Central memory CD8-positive, alpha-beta T cell (primary cell): ENCODE measurements at places on chromosomes 6 and 20.

- no peak for DNase-seq
Observed at GRCh38 chr6:152049502-152049901, 242.0 kb downstream of the ESR1 start.

- no peak for DNase-seq
Observed at GRCh38 chr6:78947529-78947928, 80.2 kb downstream of the IRAK1BP1 start.

DNA sequence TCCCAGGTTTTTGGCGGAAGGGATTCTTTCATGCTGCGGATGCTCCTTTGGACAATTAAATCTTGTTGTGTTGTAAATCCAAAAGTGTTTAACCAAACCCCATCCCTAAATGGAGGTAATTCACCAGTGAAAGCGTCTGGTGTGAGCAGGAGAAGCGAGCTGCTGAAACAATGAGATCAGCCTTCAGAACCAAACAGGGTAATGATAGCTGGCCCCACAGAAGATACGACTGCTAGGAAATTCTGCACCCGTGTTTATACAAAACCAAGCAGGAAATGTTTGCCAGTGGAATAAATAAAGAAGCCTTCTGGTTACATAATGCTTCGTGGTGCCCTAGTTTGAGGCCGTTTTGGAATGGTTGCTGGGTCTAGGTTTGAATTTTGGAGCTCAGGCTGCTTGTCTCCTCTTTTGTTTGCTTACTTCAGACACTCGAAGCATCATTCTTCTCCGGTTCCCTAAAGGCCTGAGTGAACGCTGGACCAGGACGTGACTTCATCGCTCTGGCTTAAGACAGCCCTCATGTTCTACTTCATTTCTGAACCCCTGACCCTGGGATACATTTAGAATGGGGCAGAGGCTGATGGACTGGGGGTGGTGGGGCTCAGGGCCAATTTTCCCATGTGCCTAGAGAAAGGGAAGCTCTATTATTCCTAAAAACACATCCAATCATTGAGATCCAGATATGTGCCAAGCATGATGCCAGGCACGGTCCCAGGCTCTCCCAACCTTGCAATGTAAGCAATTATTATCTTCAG lies 61.6 kb upstream of the JAG1 start:
- no peak for DNase-seq

GRCh38 chr20:8367689-8368088 lies 235.6 kb downstream of the PLCB1 start:
- DNase-seq = no peak

- DNase-seq = no peak
Observed at GRCh38 chr6:100740439-100740838, 140.7 kb downstream of the ASCC3 start.

- no peak for DNase-seq
Observed at GRCh38 chr20:20664795-20665589, 47.5 kb downstream of the RALGAPA2 start.

GRCh38 chr20:44407402-44408184 lies 52.1 kb downstream of the HNF4A start:
- DNase-seq = no peak

GRCh38 chr6:83436674-83437073 lies 5.8 kb upstream of the ME1 start:
- no peak for DNase-seq

- no peak for DNase-seq
Observed at GRCh38 chr6:113999284-113999683, 28.3 kb upstream of the HDAC2 start.

DNA sequence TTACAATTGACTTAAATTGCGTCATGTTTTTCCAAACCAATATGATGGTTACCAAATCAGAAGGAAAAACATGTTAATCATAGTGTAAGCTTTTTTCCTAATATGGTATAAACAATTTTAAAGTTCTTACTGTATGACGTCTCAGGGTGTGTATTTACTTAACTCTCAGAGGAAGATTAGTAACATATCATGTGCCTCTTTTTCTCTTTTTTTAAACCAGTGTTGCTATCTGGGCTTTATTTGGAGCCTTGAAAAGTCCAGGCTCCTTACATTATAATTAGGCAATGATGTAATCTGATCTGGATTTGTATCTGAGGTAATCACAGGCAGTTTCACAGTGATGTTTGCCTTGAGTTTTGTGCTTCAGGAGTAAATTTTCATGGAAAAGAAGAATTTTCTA lies 20.4 kb upstream of the RAB23 start:
- no peak for DNase-seq

DNA sequence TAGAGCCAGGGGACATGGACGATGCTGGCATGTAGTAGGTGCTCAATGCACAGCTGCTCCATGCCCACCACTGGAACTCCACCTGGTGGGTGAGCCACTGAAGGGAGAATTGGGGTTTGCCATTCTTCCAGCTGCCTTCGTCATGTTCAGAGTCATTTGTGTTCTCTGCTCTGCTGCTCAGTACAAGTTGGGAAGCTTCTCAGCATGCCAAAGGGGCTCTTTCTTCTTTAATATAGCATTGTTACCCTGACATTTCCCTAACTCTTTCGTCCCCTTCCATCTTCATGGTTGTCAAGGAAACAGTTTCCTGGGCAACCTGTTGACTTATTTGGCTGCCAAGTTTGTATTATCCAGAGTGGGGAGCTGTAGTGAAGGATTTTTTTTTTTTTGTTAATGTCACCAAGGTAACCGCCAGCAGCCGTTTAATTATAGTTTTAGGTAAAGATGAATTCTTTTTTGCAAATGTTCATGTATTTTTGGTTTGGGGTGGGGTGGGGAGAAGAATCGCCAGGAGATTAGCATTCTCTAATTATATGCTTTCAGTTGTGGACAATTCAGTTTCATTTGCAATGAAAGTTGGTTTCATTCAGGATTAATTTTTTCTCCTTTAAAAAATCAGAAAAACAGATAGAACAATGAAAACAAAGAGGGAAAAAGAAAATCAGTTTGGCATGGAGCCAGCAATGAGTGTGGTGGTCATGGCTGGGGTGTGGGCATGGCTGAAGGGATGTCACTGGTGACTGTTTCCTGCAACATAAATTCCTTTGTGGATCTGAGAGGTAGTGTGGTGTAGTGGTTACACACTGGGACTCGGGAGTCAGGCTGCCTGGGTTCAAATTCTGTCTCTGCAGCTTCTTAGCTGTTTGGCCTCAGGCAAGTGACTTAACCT lies 73.0 kb upstream of the KCNG1 start:
- DNase-seq = no peak

- no peak for DNase-seq
Observed at GRCh38 chr6:89793586-89793985, 26.0 kb downstream of the MDN1 start.

DNA sequence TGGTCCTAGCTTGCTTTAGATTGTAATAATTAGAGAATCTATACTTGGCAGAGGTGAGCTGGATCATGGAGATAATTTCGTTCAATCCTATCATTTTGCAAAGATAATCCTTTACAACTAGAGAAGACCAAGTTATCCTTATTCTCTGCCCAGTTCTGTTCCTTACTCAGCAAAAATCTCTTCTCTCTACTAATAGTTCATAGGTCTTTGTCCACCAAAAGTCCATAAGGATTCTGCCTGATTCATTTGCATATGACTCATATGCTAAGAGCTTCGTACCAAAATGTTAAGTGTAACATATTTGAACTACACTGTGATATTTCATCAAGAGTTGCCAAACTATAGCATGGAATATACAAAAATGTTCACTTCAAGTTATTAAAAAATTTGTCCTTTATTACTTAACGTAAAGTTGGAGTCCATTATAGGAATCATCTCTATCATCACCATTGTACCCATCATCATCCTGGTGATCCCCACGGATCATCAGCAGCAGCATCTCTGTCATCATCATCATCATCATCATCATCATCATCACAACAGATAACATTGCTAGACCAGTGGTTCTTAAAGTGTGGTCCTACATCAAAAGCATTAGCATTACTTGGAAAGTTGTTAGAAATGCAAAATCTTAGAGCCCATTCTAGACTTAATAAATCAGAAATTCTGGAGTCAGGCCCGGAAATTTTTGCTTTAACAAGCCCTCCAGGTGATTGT lies 463.0 kb downstream of the DHX35 start:
- no peak for DNase-seq

DNA sequence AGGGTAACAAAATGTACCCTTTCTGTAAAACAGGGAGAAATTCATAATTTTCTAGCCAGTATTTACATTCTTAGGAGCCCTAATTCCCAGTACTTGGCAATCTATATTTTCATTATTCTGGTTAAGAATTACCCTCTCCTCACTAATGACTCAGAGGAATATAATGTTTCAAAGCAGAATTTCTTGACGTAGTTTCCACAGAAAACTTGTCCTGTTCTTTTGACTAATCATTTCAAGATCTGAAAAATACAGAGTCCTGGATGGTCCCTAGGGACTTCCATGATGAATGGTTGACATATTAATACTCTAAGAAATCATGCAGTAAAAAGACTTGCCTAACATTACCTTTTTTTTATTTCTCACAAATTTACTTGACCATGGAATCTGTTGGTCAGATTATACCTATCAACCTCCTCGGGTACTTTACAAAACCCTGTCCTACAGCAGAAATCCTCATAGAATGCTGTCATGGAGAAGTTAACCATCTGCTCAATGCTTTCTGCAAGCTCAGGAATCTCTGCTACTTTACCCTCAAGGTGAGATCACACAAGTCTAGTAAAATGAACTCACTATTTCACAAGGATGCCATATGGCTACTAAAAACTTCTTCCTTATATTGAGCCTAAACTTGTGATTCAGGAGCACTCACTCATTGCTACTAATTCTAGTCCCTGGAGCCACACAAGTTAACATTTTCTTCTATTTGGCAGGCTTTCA lies 202.1 kb upstream of the CNR1 start:
- DNase-seq = no peak

- no peak for DNase-seq
Observed at GRCh38 chr6:143401636-143402370, 48.7 kb downstream of the ADAT2 start.

DNA sequence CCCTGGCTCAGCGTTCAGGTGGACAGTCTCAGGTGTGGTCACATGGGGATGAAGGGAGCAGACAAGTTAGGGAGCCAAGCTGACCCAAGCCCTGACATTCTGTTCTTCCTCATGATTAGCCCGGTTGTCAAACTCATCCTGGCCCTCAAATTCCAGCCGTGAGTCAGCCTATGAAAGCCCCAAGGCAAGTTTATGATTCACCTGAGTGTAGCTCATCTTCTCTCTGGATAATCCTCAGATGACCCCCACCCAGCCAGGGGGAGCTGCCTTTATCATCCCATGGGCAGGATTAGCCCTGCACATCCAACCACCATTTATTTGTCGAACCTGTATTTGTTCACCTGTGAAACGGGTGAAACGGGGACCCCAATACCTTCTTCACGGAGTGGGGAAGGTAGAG lies 161.9 kb downstream of the DHX35 start:
- no peak for DNase-seq

GRCh38 chr6:4924661-4925271 lies 79.1 kb downstream of the RPP40 start:
- DNase-seq = no peak

DNA sequence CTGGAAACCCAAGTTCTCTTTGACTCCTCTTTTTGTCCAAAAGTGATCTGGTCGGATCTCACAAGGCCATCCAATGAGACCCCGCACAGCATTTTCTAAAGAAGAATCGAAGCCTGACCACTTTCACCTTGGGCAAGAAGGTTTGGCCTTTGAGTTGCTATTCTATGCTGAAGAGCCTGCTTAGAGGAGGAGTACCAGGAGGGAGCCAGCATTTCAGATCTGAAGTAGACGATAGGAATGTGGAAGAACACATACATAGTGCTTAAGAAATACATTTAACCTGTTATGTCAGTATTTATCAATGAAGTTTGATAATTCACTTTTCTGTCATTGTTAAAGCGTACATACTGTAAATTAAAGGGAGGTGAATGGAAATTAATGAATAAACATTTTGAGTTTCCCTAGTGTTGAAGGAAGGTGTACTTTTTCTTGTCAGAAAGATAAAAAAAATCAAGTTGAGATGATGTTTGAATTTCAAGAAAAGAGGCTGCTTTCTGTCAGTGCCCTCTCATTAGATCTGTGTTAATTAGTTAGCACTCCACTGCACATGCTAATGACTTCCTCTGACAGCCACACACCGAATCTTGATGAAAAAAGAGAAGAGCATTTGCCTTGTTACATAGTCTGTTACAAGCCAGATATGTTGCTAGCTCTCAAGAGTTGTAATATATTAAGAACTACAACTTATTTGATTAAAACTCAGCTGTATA lies 10.9 kb upstream of the TDRD6 start:
- no peak for DNase-seq

- DNase-seq = no peak
Observed at GRCh38 chr6:56227071-56227879, 20.1 kb downstream of the COL21A1 start.

DNA sequence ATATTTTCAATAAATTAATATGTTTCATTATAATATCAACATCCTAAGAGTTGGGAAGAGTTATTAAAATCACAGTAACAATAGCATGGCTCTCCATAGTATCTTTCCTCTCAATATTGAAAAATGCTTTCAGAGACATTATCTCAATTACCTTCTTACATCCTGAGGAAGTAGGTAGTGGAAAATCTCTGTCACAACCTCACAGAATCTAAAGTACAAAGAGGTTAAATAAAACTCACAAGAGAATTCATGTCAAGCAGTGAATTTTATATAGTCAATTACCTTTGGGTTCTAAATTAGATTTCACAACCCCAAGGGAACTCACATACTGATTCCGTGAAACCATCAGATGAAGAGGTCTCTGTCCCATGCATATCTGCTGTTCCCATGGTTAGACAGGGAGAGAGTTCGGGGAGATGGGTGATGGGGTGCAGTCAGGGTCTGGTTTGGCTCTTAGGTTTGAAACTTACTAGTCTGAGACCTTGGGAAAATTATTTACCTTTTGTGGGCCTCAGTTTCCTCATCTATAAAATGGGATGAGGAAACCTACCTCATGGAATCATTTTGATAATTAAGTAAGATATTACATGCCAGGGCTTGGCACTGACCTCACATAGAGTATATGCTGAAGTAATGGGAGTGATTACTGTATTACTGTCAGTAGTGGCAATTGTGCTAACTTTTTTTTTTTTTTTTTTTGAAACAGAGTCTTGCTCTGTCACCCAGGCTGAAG lies 74.0 kb upstream of the SNX9 start:
- DNase-seq = no peak

GRCh38 chr6:169099411-169100202 lies 154.0 kb downstream of the THBS2 start:
- DNase-seq = no peak

GRCh38 chr6:139597771-139598755 lies 223.6 kb upstream of the CITED2 start:
- DNase-seq = no peak
